ENCODE measurements at places on chromosomes 4 and X.
A peak's percentile ranks its signal among the peaks of the same experiment; 100 is the strongest.

- peak; percentile 41 for DNase-seq
Observed at GRCh38 chrX:55451990-55452832, at the start of gene MAGEH1. TSS of gene MAGEH1 (plus strand) at chrX:55452127. CDS start at chrX:55452375, 248 bp downstream.

- no peak for DNase-seq
Observed at GRCh38 chrX:49160908-49161307, 1.6 kb upstream of the MAGIX start.

DNA sequence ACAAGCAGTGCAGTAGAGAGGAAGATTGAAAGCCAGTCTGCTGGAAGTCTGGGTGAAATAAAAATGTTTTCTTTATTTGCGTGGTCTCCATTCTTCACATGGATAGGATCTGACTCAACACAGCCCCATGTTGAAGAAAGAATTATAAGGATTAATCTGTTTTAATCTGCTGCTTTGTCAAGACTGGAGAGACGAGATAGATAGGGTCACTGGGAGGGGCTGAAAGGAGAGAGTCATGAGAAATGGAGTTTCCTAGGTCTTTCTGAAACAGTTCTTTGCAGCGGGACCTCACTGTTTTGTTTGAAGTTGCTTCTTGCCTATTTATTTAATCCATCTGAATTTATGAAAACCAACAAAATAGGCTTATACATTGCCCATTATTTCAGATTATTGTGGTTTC, 32.4 kb upstream of the RHOH start:
- DNase-seq = no peak

DNA sequence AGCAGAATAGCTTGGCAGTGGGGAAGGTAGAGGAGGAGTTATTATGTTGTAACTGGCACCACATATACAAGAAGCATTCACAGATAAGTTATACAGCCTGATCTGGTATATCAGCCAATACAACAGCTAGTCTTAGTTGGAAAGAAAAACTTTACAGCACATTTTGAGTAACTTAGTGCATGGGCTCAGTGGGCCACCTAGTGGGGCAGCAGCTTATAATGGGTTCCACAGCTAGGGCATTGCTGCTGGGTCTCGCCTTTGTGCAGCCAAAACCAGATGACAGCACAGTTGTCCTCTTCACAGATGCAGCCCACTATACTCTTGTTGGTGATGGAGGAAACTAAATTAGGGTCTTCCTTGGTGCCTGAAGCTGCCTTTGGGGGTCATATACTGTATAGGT, 448.1 kb upstream of the RASGEF1B start:
- DNase-seq = no peak

- DNase-seq = no peak
Observed at GRCh38 chr4:118331352-118331751, 21.5 kb downstream of the PRSS12 start.

- DNase-seq = no peak
Observed at GRCh38 chrX:16822723-16823122, 36.5 kb downstream of the TXLNG start.

DNA sequence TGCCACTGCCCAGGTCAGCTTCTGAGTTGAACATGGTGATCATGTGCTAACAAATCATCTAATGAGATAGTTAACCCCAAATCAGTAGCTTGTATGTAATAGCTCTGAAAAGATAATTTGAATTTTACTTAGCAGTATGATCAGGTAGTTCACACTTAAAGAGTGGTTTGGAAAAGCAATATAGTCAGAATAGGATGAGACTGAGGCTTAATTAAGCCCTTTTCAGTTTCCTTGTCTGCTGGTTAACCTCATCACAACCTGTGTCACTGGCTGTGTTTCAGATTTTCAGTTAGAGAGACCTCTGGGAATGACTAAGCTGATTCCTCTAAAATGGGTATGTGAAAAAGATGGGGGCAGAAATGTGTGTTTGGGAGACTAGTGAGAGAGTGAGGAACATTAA, 38.1 kb downstream of the GPR174 start:
- no peak for DNase-seq

DNA sequence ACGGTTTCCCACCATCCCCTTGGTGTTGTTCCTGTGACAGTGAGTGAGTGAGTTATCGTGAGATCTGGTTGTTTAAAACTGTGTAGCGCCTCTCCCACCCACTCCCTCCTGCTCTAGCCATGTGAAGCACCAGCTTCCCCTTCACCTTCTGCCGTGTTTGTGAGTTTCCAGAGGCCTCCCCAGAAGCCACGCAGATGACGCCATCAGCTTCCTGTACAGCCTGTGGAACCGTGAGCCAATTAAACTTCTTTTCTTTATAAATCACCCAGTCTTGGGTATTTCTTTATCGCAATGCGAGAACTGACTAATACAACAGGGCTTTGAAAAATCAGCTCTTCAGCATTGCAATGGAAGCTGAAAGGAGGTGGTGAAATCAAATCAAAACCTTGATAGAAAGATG, 50.0 kb downstream of the FGFBP1 start:
- DNase-seq = no peak
